ENCODE measurements at places on chromosomes 4 and X.

DNA sequence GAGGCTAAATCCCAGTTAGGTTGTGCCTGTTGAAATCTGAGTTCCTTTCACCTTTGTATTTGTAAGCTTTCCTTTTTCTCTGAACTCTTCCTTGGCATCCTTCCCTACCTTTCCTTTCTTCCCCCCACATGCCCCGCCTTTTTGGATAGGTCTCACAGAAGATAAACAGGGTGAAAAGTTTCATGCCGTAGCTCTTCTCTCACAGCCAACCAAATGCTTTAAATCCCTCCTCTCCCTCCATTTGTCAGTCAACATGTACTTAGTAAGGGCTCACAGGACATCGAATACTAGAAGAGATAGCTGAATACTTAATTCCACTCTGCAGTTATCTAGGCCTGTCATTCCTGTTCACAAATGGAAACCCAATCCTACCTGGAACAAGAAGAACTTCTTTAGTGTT lies 107.1 kb upstream of the BMPR1B start:
- DNase-seq: no peak

DNA sequence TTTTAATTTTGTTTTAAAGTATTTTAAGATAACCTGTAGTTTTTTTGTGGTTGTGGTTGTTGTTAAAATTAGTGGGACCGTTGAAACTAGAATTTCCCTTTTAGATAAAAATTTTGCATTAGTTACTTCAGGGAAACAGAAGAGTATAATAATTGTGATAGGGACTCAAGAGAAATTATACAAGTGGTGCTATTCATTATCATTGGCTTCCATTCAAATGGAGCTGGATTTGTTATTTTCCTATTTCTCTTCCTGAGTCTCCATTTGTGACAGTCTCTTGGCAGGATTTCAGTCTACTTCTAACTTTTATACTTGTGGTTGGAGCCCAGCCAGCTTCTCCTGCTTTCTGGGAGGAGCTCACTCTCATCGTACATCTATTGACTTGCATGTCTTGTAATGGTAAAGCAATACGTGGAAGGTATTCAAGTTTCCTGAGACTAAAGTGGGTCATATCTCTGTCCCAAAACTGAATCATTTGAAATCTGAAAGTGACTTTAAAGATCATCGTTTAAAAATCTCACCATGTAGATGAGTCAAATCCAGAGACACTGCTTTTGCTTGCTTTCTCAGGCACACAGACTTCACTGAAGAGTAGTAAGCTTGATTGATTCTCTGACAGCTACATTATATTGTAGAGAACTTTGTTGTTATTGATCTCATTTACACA lies 155.8 kb downstream of the RPA4 start:
- no peak for DNase-seq

- peak; percentile 60 for DNase-seq
Observed at GRCh38 chr4:172982151-172982590, 186.4 kb upstream of the GALNT7 start.

GRCh38 chr4:121824950-121825349 lies 1.3 kb upstream of the CCNA2 start:
- DNase-seq: no peak

DNA sequence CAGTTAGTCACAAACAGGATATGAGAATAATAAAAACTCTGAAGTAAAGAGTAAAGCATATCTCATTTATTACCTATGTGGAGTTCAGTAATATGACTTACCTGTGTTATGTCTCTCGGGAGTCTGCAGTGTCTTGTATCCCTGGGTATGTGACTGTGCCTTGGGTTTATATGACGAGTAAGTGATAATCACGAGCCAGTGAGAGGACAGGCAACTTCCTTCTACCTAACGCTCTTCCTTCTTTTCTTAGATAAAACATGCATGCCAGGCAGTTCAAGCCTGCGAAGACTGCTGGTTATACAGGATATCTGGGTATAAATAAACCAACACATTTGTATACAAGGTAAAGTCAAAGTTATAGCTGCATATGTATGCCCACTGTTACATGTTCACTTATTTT lies at the start of gene HPGDS:
TSS of gene HPGDS (minus strand) at position 143 of the 400 bp plus-strand sequence. CDS start 8,207 bp downstream, outside the sequence.
- DNase-seq: no peak

GRCh38 chr4:304969-305680 lies at the start of gene ZNF732:
Gene ZNF732, minus strand, starts transcription at chr4:305474. Its CDS starts 164 bp downstream, at chr4:305310.
- peak; percentile 18 for DNase-seq

GRCh38 chrX:11210415-11210801 lies 82.8 kb upstream of the AMELX start:
- no peak for DNase-seq

DNA sequence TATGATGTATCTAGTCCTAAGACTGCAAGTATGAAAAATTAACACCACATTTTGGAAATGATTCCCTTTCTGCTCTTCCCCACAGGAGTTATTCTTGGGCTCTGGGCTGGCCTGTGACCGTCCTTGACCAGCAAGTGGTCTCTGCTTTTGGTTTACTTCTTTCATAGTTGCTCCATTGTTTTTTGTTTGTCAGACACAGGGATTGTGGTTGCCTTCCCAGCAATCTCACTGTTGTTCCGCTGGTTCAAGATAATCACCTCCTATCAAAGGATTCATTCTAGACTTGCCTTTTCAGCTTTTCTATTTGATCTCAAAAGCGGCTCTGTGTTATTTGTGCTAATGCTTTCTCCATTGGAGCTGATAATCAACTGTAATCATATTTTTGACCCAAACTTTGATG lies 218.8 kb downstream of the MGST2 start:
- DNase-seq: no peak

DNA sequence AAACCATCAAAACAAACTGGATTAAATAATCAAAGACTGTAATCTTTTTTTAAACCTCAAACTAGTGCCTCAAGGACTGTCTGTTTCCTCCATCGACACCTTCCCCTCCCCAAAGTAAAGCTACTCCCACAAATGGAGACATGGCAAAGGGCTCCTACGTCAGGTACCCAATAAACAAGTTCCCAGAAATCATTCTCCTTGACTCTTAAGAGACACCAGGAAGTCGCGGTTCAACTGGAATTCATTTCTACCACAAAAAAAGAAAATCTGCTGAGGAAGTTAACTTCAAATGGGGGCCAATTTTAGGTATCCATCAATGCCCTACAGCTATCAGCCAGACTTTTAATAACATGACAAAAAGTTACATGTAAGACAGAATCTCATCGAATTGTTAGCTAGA lies 2.5 kb downstream of the RPS4X start:
- DNase-seq: no peak

GRCh38 chrX:110791071-110791470 lies 4.5 kb downstream of the CHRDL1 start:
- no peak for DNase-seq

GRCh38 chr4:121009578-121010478 lies 62.5 kb downstream of the NDNF start:
- DNase-seq: no peak

DNA sequence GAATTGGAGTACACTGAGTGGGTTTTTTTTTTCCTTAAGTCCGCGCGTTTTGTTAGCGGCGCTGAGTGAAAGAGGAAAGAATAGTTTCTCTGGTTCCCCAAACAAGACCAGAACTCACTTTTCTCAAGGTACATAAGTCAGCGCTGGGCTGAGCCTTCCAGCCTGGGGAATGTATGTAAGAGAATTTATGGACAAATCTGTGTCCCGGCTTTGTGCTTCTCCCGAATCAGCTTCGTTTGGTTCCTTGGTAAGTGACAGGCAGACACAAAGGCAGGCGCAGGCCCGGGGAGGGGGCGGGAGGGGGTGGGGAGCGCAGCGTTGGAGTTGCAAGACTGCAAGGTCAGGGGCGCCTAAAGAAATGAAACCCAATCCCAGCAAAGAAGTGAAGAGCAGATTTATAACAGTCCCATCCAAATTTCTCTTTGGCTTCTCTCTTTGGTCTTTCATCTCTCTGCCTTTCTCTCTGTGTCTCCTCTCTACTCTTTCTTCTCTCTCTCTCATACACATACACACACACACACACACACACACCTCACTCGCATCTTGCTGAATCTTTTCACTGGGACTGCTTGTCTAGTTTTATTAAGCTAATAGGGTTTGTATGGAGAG lies 981 bp downstream of the TET2 start:
- no peak for DNase-seq

GRCh38 chr4:107837317-107837716 lies 12.6 kb downstream of the SGMS2 start:
- DNase-seq: no peak

- peak; percentile 58 for DNase-seq
Observed at GRCh38 chr4:175412746-175413145, 399.3 kb downstream of the GPM6A start.

DNA sequence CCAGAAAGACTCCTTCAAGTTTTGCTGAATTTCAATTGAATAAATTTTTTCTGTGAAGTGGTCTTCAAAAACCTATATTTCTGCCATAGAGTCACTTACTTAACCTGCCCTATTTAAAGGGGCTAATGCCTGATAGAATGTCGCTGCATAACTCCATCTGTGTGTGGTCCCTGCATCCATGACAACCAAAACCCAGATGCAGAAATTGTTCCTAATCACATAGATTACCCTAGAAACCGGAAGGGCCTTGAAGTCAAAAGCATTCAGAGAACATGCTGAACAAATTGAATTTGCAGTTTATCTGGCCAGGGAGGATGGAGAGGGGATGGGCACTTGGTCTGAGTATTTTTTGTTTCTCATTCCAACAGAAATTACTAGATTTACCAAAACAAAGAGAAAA lies 1.5 kb upstream of the PARM1 start:
- DNase-seq: no peak

DNA sequence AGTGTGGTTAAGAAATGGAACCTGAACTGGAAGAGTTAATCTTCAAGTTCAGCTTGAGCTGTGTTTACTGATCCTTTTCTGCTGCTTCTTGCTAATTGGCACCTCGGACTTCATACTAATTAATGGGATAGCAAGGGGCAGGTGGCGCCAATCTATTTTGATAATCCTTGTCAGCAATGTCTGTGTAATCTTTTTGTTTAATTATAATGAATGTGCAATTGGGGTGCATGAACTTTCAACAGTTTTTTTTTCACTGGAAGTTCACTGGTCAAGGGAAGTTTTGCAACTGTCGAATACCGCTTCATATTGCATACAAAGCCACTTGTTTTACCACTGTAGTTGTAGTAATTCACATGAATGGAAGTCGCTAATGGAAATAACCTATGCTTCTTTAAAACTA lies 261.0 kb downstream of the BMPR1B start:
- DNase-seq: no peak

GRCh38 chr4:102639598-102639997 lies 121.2 kb downstream of the MANBA start:
- DNase-seq: no peak

- no peak for DNase-seq
Observed at GRCh38 chrX:50805276-50805675, 8.7 kb downstream of the SHROOM4 start.

DNA sequence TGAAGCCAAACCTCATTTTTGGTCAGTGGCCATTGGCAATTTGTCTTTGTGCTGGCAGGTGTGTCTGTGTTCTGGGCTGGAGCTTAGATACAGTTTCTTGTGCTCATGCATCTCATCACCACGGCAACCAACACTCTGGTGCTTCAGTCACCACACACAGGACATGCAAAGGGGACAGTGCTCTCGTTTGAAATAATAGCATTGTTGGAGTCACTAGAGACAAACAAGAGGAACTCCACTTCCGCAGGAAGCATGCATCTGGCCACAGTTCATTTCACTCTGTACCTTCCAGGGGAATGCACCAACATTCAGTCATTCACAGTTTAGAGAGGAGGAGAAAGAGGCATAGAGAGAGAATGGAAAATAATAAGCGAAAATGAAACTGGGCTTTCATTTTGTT lies 267.4 kb downstream of the ANK2 start:
- DNase-seq: no peak

GRCh38 chr4:42708625-42709024 lies 51.7 kb upstream of the ATP8A1 start:
- DNase-seq: no peak

- peak; percentile 49 for DNase-seq
Observed at GRCh38 chr4:173211838-173212237, 43.2 kb downstream of the GALNT7 start.

DNA sequence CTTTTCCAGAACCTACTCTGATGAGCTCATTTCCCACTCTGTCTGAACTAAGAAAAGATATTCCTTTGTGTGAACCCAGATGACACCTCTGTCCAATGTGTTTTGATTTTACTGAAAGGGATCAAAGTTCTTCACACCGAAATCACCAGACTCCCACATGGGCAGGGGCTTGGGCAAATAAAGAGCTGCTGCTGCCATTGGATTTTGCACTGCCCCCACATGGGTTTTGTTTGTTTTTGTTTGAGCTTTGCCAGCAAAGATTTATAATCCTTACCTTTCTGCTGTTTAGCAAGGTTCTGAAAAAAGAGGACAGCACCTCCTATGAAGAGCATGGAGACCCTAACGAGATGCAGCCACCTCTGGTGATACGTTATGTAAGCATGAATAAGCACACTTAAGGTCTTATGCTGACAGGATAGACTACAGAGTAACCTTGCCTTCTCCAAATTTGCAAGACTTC lies 44.3 kb downstream of the HSD17B13 start:
- DNase-seq: no peak

GRCh38 chrX:123648028-123648810 lies 84.6 kb downstream of the THOC2 start:
- no peak for DNase-seq

GRCh38 chrX:79330022-79330421 lies 37.1 kb downstream of the ITM2A start:
- no peak for DNase-seq

DNA sequence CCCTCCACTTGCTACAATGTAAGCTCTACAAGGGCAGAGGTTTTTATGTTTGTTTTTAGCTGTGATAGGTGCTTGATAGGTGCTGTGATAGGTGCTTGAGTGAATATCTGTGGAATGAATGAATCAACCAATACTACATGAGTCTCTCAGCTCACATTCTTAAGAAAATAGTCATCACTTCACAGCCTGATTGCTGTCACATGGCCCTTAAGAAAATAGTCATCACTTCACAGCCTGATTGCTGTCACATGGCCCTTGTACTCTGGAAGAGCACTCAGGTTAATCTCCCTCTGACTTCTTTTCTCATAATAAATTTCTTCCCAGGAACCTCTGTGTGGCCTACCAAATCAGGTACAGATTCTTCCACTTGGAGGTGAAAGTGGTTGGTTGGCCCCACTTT lies 335.2 kb downstream of the TENM3 start:
- peak; percentile 60 for DNase-seq

- DNase-seq: no peak
Observed at GRCh38 chr4:4761128-4761982, 98.1 kb upstream of the MSX1 start.

DNA sequence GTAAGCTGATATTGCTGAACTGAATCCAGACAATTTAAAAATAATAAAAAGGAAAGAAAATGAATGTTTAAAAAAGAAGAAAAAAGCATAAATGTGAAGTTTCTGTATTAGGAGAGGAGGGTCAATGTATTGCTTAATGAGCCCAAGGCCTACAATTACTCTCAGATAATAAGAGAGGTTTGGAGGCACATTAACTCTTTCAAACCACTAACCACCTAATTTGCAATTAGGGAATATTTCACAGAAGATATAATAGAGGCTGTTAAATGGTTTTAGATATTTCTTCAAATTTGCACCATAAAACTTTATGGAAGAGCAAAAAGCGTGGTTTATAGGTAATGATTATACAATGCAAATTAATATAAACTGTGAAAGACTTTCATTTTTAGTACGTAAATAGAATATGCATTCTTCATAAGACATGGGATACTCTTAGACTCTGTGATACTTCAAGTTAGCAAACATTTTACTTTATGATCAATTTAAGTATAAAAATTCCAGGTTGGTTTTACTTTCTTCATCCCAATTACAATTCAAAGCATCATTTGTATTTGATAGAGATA lies 364.2 kb upstream of the GALNTL6 start:
- no peak for DNase-seq

- DNase-seq: no peak
Observed at GRCh38 chr4:186258216-186258811, 7.7 kb upstream of the F11 start.

Data from HS-5 (cell line).